ENCODE measurements at places on chromosomes 4 and X.

DNA sequence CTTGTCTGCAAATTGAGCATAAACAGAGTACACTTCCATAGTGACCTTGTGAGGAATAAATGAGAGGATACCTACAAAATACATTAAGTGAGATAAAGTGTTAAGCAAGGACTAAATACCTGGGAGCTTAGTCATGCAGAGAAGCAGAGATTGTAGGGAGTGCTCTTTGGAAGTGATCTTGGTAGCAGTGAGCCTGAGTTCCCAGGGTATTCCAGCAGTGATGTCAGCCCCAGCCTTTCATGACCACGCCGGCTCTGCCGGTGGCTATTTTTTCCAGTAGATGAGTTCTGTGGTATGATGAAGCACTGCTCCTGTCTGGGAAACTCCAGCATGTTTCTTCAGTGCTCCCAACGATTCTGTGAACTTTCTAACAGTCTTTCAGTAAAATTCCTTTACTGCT lies 391.5 kb upstream of the IGFBP7 start:
- DNase-seq: no peak

GRCh38 chr4:174460684-174461083 lies 61.6 kb downstream of the HPGD start:
- DNase-seq: no peak

DNA sequence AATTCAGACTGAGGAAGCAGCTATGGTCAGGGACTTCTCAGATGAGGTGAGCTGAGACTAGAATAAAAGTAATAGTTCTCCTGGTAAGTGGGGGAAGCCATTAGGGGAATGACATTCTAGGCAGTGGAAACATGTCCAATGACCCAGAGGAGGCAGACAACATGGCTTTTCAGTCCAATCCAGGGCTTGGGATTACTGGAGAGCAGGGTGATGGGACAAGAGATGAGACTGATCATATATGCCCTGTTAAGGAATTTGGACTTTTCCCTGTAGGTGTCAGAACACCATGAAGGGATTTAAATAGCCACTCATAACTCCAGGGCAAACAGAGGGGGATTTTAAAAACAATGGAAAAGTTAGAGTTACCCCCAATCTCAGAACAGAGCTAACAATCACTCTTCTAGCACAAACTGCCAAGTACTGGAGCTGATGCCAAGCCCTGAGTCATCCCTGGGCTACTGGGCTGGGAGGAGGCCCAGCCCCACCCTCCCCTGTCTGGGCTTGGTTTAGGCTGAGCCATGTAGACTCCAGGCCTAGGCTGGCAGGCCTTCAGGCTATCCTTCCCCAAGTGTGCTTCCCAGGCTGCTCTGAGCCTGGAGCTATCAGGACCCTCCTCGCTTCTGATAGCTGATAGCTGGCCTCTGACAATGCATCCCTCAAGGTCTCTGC lies 22.7 kb upstream of the MSN start:
- no peak for DNase-seq

GRCh38 chr4:653080-653821 lies 20.8 kb downstream of the ATP5ME start:
- no peak for DNase-seq

DNA sequence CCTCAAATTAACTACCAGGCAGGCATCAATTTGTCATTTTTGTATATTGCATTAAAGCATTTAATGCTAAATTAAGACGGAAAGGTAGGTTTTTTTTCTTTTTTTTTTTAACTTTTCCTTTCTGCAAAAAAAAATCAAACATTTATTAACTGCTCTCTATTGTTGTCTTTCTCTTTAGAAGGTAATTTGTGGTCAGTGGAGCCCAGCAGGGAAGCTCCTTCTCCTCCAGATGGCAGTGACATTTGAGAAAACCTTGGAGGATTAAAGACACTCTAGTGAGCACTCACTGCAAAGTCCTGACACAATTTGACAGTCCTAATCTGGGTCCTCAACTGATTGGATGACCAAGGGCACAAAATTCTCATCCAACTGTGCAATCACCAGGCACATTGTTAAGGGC lies 102.4 kb downstream of the SLIT2 start:
- DNase-seq: no peak

- DNase-seq: peak; percentile 92
Observed at GRCh38 chrX:130091980-130092522, 18.2 kb downstream of the ELF4 start.

DNA sequence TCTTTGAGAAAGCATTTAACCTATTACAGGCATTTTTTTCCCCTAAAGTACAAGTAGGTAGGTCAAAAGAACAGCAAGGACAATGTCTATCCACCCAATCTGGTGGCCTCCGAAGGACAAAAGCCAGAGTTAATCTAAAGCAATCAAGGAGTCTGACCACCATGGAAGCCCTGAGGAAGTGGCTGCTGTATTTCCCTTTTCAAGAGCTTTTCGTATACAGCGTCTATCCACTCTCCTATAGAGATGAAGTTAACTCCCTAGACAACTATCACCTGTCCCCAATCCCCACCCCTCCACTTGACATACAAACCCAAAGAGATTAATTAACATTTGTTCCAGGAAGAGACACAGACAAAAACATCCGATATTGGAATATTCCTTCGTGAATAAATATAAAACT lies 85.5 kb downstream of the SNCA start:
- no peak for DNase-seq

DNA sequence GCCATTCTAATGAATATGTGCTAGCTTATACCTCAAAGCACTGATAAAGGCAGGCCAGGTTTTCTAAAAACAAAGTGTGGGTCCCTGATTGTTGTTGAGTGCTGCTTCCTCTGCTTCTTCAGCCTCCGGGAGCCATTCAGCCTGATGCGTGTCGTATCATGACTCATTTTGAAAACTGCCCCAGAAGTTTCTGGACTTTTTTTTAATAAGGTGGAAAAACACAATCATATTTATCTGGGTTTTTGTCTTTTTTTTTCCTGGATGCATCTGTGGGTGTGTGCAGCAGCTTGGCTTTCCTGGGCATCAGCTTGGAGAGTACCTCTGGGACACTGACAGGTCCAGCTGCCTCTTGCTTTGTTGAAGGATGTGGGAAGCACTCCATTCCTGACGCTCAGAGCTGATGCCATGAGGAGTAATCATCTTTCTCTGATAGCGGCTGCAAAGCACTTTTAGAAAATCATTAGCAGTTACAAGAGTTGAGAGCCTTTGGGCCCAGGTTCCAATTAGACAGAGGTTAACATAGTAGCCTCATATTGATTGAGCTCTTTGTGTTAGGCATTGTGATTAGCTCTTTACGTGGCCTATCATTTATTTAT lies 66.9 kb downstream of the PARM1 start:
- DNase-seq: no peak

GRCh38 chrX:39396358-39396995 lies 595.2 kb downstream of the MID1IP1 start:
- DNase-seq: no peak

DNA sequence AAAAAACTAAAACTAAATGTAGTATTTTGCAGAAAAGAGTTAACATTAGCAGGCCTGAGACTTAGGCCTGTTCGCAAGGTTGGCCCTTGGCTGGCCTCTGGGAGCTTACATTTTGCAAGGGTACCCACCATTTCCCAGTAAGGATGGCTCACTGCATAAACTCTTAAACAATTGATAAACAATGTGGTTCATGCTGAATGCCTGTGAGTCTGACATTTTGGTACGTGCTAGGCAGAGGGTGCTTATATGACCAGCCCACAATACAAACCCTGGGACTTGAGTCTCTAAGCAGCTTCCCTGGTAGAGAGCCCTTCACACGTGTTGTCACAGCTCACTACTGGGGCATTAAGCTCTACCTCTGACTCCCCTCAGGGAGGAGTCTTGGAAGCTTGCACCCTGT lies 7.4 kb downstream of the PRPS2 start:
- DNase-seq: no peak

DNA sequence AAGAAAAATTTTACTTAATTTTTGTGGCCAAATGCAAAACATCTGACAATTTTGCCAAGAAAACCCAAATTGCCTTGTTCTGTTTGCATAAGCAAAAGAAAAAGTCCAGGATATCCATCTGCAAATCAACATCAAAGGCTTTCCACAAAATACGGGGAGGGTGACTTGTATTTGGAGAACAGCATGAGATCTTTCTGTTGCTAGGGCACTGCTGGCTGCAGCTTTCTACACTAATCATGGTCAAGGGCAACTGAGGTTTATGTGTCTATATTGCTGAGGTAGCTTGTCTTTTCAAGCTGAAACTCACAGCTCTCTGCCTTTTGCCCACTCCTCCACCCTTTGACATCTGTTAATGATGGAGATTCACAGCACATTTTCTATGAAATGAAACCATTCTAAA lies 389.1 kb downstream of the NKX6-1 start:
- DNase-seq: no peak

DNA sequence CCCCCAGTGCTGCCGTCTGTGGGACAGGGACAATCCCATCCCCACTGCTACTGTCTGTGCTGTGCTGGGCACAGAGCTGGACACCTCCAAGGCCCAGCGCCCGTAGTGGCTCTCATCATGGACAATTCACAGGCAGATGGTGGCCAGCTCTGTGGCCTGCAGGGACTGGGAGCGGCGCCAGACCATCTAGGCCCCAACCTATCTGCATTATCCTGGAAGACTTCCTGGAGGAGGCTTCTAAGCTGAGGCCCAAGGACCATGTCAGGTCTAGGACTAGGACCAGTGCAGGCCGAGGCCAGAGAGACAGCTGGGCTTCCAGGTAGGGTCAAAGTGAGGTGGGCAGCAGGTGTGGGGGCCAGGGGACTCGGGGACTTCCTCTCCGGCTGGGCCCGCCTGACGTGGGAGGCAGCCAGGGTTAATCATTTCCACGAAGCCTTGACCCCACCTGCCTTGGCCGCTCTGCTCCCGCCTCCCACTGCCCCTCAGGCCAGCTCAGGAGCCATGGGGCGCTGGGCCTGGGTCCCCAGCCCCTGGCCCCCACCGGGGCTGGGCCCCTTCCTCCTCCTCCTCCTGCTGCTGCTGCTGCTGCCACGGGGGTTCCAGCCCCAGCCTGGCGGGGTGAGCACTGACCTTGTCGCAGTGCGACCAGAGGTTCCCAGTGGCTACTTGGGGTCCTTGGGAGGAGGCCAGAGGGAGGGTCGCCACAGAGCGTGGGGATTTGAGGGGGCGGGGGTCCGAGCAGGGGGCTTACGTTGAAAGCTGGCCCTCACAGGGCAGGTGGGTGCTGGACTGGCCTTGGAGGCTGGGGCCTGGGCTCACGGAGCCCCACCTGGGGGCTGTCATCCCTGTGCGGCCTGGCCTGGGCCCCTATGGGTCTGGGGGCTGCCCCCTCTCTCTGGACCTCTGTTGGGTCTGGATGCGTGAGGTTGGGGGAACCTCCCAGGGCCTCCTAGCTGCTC lies at the start of gene HGFAC:
TSS of gene HGFAC (plus strand) at position 468 of the 959 bp plus-strand sequence. CDS start at position 502, 34 bp downstream.
- no peak for DNase-seq

GRCh38 chr4:2286904-2287593 lies 25.1 kb upstream of the MXD4 start:
- DNase-seq: no peak

DNA sequence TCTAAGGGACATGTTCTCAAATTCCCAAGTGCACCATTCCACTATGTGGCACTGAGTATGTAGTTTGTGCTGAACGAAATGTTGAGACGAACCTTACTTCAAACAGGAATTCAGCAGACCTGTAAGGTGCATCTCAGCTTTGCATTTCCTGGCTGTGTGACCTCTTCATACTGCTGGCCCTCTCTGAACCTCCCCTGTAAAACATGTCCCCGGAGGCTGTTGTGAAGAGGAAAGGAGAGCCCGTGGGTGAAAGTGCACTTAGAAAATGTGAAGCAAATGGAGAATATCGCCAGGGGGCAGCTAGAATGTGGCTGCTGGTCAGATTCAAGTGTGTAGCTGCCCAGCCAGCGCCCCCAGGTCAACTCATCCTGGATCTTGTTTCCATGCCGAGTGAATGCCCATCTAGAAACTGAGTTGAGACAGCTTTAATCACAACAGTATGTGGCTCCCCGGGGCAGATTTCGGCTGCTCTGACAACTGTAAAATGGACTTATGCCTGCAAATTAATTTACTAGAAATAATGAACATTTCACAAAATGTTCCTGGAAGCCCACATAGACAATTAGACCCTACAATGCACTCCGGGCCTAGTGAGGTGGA lies 263.3 kb downstream of the EVC2 start:
- no peak for DNase-seq

DNA sequence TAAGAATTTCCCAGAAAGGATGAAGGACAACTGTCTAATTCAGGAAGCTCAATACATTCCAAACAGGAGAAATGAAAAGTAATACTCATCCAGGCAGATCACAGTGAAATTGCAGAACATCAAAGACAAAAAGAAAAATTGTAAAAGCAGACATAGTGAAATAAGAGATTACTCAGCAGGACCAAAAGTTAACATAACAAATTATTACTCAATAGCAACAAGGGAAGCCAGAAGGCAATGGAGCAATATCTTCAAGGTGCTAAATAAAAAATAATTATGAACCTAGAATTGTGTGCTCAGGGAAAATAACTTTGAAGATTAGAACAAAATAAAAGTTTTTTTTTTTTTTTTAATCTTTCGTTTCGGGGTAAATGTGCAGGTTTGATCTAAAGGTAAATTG lies 30.5 kb upstream of the ENPP6 start:
- no peak for DNase-seq

GRCh38 chr4:173243917-173244658 lies 75.5 kb downstream of the GALNT7 start:
- no peak for DNase-seq

- DNase-seq: no peak
Observed at GRCh38 chrX:117400839-117401238, 715.8 kb downstream of the KLHL13 start.

DNA sequence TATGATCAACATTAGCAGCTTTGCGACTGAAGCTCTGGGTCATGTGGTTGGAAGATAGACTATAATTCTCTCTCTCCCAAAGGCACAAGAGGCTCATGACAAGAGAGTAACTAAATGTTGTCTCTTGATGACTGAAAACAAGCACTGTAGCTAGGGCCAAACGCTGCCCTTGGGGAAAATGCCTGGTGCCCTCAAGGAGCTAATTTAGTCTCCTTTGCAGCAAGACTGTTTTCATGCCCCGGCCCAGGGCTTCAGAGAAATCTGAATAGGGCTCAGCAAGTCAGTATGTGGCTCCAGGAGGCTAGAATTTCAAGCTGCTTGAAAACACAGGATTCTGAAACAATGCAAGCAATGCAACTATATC lies 411.9 kb downstream of the GPAT3 start:
- no peak for DNase-seq

DNA sequence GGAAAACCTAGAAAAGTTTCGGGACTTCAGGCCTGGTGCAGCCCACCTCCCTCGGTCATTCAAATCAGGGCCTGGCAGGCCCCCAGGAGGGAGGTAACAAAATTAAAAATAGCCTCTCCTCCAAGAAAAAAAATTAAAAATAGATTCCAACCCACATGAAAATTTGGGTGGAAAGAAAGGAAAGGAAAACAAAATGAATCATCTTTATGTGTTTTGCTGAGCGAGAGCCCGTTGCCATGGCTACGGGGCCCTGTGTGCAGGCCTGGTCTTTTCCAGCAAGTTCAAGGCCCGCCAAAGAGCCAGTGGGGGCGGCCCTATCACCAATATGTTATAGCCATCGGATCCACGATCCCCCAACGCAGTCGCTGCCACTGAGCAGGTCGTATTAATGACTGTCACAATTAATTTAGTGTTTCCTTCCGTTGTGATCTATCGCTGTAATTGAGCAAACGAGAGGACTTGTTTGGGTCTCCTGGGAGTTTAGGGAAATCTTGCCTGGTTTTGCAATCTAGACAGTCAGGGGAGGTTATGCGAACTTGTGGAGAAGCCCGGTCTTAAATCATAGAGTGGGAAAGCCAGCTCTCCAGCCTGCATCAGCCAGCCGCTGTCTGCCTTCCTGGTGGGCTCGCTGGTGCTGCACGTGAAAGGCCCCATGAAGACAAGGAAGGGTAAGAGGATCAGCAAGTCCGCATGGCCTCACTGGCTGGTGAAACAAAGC lies 452.4 kb downstream of the BCOR start:
- DNase-seq: no peak

GRCh38 chr4:105137121-105137875 lies 9.4 kb upstream of the TET2 start:
- no peak for DNase-seq

Measured in CD4-positive, alpha-beta T cell treated with Interleukin-21 for 1 hour (primary cell).